Muscle of arm (tissue), 14 donors: ENCODE measurements at places on chromosomes 3 and 15. TPM values are rescaled to one million over a fixed set of nuclear protein-coding genes. Genes with fewer than 3 reads are reported as not detected.

PP2D1 gene
- 0.18 TPM for polyA plus RNA-seq

CISH gene
- polyA plus RNA-seq: 8.8 TPM

GRCh38 chr3:458653-459310, 262.2 kb downstream of the CHL1 start:
- DNase-seq: no peak

DNA sequence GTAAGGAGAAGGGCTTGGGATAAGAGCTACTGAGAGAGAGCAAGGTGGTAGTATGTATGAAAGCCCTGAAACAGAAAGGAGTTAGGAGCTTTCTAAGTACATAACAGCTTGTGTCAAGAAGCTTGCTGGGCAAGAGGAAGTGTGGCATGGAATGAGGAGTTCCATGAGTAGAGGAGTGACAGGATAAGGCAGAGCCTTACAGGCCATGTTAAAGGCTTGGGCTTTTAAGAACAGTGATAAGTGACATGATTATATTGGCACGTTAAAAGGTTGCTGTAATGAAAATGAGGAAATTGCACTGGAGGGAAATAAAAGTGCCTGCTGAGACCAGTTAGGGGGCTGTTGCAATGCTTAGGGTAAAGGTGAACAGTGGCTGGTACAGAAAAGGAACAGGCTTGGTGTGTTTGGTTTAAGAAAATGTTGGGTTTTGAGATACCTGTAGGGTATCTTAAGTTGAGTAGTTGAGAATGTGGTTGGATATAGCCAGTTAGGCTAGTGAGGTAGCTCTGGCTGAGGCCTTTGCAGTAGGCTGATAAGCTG, 49.0 kb downstream of the MEF2A start:
- no peak for DNase-seq

DNA sequence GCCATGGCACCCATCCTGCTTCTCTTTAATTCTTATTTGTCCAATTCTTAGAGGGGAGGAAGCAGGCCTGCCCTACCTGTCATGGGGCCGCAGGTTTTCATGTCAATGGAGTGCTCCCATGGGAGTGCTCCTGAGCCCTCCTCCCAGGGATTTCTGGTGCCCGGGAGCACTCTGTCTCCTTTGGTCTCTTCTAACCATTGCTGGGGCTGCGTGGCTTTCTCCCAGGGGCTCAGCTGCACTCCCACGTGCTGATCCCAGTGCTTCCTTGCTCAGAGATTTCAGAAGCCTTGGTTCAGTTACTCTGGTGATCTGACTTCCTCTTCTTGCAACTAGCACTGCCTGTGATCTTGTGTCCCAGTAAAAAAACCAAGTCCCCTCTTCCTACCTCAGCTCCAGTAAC, 68.0 kb upstream of the ARL8B start:
- DNase-seq: no peak

- DNase-seq: no peak
Observed at GRCh38 chr3:120114376-120114775, 20.1 kb upstream of the GSK3B start.
